ENCODE measurements at places on chromosomes 1 and 21. TPM values are rescaled to one million over a fixed set of nuclear protein-coding genes. Genes with fewer than 3 reads are reported as not detected.

GRCh38 chr1:207902566-207902965 lies 8.4 kb downstream of the CD34 start:
- DNase-seq, result no peak

DNA sequence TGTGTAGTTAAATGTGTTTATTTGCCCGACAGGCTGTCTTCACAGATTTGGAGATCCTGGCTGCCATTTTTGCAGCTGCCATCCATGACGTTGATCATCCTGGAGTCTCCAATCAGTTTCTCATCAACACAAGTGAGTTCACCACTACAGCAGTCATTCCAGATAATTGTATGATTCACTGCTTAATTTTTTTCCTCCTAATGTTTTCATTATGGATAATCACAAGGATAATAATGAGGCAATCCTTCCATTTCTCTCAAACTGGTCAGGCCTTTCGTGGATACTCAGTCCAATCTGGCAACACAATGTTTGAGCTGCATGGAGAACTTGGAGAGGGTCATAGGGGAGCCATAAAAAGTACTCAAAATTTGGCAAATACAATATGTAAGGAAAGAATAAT lies 168.3 kb upstream of the SGIP1 start:
- DNase-seq, result no peak

DNA sequence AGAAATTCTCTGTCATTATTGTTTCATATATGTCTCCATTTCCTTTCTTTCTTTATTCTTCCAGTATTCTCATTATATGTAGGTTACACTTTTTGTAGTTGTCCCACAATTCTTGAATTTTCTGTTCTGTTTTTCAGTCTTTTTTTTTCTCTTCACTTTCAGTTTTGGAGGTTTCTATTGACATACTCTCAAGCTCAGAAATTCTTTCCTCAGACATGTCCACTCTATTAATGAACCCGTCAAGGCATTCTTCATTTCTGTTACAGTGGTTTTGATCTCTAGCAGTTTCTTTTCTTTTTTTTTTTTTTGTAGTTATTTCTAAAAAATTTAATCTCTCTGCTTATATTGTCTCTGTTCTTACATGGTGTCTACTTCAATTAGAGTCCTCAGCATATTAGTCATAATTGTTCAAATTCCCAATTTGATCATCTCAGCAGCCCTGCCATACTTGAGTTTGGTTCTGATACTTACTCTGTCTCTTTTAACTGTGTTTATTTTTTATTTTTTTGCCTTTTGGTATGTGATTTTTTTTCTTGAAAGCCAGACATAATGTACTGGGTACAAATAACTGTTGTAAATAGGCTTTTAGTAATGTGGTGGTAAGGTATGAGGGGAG lies 49.5 kb upstream of the KCNK2 start:
- no peak for DNase-seq

GRCh38 chr1:58845942-58846341 lies 62.1 kb upstream of the JUN start:
- DNase-seq, result no peak

GRCh38 chr1:118977600-118977999 lies 10.5 kb downstream of the TBX15 start:
- DNase-seq, result no peak

GRCh38 chr1:30730346-30731108 lies 7.1 kb upstream of the MATN1 start:
- no peak for DNase-seq

DNA sequence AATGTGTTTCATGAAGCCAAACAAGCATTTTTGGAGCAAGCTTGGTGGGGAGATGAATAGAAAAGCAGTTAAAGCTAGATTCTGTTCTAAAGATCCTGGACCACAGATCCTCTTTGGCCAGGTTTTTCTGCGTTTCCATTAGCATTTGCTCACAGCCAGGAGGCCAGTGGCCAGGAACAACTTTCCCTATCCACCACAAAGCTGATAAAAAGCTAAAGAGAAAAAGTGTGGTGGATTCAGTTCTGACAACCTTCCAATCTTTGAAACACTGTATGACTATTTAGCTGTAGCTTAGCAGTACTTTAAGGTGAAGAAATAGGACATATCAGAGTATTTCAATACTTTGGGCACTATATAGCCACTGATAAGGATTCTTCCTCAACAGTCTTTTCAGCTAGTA lies 3.0 kb upstream of the NEK7 start:
- no peak for DNase-seq

- DNase-seq, result peak; percentile 59
Measured at GRCh38 chr1:116152950-116153691, 41.9 kb downstream of the MAB21L3 start.

DNA sequence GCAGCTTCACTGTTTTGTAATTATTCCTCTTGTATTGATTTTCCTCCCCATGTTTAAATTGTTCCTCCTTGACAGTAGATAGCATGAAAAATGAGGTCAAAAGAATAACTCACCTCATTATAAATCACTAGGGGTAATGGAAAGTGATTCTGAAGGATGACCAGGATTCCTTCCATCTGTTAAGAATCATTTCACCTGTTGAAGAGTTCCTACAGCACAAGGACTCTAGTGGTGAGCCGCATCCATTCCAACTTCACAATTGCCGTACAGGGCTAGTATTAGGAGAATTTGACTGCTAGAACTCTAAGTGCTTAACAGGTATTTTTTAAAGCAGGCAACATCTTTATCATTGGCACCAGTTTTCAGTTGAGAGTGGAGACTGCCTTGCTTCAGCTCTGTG lies 13.7 kb downstream of the PPP1R12B start:
- DNase-seq, result no peak

- no peak for DNase-seq
Measured at GRCh38 chr1:211705467-211706091, 30.2 kb upstream of the NEK2 start.

DNA sequence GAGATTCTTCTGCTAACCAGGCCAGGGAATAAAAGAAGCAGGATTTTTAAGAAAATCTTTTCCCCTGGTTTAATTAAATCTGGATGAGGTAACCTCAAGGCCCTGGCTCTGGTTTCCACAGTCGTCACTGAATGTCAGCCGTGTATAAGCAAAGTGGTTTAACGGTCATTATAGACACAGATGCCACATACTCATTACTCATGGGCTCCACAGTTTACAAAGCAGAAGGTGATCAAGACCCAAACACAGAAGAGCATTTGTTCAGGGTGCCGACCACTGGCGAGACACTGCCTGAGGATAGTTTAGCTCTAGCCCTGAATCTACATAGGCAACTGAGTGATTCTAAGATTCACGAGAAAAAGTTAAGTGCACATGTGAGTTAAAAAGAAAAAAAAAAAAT lies 27.8 kb upstream of the RAP1GAP start:
- DNase-seq, result no peak

- DNase-seq, result no peak
Measured at GRCh38 chr1:161838885-161839284, 72.8 kb downstream of the ATF6 start.

DNA sequence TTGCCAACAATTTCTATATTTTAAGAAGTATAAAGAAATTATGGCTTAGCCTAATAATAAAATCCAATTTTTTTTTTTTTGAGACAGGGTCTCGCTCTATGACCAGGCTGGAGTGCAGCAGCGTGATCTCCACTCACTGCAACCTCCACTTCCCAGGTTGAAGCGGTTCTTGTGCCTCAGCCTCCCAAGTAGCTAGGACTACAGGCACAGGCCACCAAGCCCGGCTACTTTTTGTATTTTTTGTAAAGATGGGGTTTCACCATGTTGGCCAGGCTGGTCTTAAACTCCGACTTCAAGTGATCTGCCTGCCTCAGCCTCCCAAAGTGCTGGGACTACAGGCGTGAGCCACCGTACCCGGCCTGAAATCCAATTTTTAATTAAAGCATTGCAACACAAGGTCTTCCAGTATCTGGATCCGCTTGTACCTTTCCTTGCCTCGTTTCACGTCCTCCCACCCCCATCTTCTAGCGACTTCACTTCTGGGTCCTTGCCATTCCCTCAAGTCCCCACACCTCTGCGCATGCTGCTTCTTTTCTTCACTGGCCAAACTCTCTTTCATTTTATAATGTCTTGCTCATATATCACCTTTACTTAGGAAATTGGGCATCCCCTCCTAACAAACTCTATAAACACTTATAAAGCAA lies 2.3 kb downstream of the FUBP1 start:
- DNase-seq, result no peak

- peak; percentile 54 for DNase-seq
Measured at GRCh38 chr21:37072274-37072987, 440 bp downstream of the PIGP start.

GRCh38 chr1:214317300-214317699 lies 36.3 kb downstream of the SMYD2 start:
- no peak for DNase-seq

DNA sequence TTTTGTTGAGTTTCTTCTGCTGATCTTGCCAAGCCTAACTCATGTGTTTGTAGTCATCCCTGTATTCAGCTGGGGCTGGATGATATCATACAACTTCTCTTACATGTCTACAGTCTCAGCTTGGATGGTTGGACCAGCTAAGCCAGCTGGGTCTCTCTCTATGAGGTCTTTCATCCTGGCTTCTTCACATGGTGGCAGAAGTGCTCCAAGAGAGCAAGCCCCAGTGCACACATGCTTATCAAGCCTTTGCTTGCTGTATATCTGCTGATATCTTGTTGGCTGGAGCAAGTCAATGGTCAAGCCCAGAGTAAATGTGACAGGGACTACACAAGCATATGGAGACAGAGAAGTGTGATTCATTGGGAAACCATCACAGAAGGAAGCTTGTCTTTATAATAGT lies 29.2 kb upstream of the SLC44A5 start:
- no peak for DNase-seq

GRCh38 chr1:197130677-197131304 lies 15.7 kb downstream of the ASPM start:
- peak; percentile 83 for DNase-seq

GRCh38 chr1:174964261-174964971 lies 35.3 kb upstream of the CACYBP start:
- peak; percentile 63 for DNase-seq

Gene FOXD2
- not detected for total RNA-seq

Gene GPR157
- total RNA-seq, result 4.6 TPM

Gene LEFTY2
- total RNA-seq, result not detected

Gene ZNF695
- total RNA-seq, result 1.5 TPM

Gene S100A13
- 95.6 TPM for total RNA-seq

Gene RYR2
- total RNA-seq, result not detected

Gene SLAMF6
- total RNA-seq, result not detected

Gene SH2D2A
- total RNA-seq, result not detected

Data from renal cortical epithelial cell (primary cell).